ENCODE measurements at places on chromosomes 4 and X.

DNA sequence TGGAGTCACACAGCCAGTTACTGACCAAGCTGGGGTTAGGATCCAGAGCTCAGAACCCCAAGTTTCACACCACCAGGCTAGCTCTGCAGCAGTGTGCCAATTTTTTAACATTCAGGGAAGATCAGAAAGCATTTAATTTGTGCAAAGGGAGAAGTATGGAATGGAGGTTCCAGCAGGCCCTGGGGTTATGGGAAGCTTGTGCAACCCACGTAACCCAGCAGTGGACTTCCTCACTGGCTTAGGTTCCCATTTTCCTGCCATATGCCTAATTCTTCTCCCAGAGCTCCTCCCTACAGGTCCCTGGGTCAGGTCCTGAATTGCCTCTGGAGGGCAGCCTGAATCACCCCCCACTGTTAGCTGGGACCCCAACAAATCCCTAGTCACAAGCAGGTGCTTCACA is 14.0 kb downstream of the APLN start:
- no peak for DNase-seq

DNA sequence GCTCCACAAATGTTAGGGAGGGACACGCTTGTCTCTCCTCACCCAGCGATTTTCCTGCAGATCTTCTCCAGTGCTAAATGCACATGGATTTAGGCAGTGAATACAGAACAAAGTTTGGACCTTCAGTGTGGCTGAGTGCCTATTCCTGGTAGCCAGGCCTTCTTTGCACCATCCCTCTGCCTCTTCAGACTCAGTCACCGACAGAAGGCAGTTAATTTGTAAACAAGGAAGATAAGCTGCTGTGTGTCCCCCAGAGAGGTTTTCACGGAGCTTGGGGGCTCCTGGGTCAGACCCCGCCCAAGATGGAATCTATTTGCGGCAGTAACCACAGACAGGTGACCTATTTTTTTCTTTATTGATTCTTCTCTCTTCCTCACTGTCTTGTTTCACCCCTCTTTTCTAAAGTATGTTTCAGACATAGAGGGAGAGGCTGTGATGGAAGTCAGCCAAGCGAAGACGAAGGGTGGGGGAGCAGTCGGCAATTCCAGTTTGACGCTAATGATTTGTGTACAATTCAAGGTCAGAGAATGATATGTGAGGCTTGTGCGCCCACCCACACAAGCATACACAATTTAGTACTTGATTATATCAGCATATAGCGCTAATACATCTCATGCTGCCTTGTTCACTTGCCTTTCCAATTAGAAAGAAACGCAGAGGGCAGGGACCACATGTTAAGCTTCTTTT is 200.8 kb downstream of the MGST2 start:
- peak; percentile 26 for DNase-seq

DNA sequence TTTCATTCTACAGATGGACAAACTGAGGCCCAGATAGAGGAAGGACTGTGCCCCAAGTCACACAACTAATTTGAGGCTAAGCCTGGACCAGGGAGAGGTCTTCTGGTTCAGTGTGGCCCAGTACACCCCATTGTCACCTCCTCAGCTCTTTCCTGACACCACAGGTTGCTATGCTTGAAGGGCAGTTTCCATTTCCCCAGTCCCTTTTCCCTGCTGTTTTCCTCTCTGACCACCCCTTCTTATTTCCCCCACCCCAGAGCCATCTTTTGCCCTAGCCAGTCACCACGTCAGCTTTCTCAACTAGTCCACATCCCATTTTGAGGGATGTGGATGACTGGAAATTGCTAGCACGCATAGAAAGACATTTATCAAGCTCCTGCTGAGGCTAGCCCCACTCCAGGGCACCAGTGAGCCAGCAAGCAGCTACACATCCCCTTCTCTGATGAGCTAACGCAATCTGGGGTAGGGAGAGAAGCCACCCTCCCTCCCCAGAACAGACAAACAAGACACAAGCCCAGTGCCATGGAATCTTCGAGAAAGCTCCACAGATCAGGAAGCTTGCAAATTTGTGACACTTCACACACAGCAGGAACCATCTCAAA is 1.3 kb downstream of the GABRE start:
- DNase-seq = no peak

GRCh38 chr4:2302387-2303119 is 40.6 kb upstream of the MXD4 start:
- no peak for DNase-seq

GRCh38 chr4:154471526-154472331 is 19.9 kb downstream of the DCHS2 start:
- DNase-seq = no peak

DNA sequence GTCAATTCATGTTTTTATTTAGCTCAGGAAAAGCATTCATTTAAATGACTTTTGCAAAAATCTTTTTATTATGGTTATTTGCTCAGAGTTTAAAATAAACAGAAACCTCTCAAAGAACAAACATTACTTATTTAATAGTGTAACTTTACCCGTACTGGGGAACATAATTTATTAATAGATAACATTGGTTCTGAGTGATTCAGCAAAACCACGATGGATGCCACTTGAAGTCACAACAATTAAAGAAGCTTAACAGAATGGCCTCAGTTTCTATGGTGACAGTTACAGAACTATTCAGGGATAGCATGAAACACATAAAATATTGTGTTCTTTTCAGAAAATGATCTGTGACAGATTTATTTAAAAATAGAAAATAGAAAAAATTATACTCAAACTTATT is 368.7 kb downstream of the CCSER1 start:
- DNase-seq = no peak

DNA sequence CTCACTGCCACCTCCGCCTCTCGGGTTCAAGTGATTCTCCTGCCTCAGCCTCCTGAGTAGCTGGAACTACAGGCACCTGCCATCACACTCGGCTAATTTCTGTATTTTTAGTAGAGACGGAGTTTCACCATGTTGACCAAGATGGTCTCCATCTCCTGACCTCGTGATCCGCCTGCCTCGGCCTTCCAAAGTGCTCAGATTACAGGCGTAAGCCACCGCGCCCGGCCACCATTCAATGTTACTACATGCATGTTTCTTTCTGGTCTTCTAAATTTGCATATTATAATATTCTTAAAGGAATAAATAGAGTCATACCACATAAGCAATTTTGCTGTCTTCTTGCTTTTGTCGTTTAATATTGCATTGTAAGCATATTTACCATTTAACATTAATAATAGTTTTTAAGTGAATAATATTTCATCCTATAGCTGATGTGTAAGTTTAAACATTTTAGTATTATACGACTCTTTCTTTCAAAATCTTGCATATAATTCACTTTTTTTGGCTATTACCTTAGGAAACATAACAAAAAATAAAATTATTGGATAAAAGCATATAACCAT is 1270.4 kb downstream of the ADGRL3 start:
- DNase-seq = no peak

DNA sequence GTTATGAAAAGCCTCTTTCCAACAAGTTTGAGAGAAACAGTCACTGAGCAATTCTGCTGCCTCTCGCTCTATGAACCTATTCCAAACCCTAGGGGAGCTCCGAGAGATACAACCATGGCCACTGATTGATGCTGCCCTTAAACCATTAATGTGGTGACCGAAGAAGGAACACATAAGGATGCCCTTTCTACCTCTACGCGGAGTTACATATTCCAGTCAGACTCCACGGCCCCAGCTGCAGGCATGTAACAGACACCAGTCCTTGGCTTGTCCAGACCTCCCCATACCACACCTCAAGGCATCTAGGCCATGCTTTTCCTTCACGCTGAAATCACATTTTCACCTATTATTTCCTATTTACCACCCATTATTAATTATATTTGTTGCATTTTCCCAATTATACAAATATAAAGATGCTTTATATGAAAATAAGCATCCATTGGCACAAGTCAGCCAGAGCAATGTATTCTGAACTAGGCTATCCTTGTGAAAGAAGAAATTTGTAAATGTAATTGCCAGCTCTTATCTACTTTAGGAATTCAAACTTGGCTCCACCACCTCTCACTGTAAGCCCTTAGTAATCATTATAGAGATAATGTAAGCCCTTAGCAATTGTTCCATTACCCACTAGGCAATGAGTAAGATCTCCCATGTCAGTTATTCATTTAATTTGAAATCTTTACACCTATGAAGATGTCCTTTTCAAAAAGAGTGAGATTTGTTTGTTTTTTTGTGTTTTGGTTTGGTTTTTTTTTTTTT is 338.4 kb downstream of the NR3C2 start:
- no peak for DNase-seq

DNA sequence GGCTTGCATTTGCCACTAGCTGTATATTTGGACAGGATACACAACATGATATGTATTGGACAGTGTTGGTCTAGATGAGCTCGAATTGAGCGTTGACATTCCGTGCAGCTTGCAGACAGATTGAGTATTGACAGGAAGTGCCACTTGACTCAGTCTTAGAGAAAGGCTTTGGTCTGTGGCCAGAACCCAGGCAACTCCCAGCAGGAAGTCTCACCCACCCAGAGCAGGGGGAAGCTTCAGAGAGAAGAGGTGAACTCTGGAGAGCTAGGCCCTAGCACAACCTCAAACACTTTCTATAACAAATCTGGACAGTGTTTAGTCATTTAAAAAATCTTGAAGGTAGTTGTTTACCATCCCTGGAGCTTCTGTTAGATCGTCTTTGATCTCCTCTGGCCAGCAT is 280.5 kb downstream of the FBXW7 start:
- DNase-seq = no peak

DNA sequence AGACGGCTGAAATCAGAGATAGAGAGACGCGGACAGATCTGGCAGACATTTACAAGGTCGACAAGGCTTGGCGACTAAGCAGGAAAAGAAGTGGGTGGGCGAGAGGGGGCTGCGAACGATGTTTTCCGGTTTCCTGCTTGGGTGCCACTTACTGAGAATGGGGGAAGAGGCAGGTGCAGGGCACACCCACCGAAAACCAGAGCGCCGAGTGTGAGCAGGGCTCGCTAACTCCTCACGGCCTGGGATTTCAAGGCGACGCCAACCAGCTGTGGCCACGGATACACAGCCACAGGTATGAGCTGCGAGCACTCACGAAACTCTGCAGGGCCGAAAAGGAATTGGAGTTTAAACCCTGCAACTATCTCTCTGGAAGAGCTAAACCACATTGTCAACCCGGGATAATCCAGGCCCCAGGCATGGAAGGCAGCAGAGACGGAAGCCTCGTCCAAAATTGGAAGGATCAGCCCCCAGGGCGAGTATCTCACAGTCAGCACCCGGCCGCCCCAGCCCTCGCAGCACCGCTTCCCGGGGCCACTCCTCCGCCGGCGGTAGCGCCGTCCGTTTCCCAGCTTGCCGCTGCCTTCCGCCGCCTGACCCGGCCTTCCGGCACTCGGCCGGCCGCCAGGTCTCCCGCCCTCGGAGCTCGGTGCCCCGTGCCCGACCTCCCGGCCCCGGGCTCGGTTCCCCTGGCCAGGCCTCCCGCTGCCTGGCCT is 778 bp downstream of the CASP3 start:
- no peak for DNase-seq

DNA sequence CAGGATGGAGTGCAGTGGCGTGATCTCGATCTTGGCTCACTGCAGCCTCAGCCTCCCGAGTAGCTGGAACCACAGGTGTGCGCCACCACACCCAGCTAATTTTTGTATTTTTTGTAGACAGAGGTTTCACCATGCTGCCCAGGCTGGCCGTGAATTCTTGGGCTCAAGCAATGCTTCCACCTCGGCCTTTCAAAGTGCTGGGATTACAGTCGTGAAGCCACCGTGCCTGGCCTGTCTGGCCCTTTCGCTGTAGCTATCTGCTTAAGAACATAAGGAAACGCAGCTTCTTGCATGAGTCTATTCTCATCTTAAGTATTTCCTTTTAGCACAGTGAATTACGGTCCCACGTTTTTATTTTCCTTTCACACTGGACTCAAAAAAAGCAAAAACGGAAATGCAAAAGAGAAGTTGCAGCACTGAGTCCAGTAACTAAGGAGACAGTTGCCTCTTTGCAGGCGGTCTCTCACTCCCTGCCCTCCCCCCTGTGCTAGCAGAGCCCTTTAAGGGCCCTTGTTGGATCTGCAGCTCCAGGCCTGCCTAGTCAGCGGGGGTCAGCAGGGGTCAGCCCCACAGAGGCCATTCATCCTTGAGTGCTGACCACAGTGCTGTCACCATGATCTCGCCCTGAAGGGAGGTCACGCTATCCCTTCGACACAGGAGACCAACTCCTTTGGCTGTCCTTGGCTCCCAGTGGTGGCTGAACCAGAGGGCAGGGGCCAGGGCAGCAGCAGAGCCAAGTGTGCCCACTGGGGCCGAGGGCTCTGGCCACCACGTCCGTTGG is 21.8 kb upstream of the TBC1D14 start:
- DNase-seq = no peak

DNA sequence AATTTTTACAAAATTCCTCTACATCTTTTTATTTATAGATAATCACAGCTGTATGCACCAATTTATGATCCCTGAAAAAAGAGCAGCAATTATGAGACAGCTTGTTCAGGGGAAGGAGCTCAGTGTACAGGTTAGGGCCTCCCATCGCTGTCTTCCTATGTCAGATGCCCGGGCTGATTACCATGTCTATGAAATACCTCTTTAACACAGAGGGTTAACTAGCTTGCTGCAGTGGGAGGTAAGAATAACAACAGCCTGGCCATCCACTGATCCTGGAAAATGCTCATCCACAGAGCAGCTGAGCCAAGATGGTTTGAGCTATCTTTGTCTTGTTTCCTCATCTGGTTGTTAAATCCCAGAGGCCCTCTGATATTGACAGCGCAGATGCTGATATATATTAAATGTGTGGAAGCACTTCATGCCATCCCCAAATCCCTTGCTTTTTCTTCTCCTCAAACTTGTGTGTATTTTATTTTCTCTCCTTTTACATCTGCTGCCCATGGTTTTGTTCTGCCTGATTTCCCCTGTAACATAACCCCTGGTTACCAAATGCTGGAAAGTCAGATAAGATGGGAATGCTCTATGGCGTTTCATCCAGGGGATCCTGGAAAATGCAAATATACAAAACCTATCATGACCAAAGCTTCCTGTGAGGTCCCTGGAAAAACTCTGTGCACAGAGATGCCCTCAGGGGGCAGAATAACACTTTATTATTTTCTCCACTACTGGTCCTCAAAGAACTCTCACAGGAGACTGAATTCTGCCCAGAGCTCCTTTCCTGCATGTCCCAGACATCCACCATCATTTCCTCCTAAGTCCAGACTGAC is 85.8 kb upstream of the PUDP start:
- no peak for DNase-seq

DNA sequence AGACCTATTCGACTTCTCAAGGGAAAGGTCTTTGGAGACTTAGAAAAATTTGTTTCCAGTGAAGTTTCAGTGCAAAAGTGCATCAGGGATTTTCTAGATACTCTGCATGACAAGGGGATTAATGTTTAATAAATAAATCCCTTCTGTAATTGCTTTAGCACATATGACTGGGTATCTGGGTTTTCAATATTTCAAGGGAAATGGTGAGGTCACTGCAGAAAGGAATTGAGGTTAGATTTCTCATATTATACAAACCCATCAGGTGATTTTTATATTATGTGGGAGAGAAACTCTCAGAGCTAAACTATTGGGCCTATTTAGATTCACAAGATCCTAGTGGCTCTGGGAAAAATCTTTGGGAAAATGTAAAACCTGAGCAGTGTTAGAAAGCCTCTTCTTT is 48.3 kb upstream of the SLC4A4 start:
- DNase-seq = no peak

DNA sequence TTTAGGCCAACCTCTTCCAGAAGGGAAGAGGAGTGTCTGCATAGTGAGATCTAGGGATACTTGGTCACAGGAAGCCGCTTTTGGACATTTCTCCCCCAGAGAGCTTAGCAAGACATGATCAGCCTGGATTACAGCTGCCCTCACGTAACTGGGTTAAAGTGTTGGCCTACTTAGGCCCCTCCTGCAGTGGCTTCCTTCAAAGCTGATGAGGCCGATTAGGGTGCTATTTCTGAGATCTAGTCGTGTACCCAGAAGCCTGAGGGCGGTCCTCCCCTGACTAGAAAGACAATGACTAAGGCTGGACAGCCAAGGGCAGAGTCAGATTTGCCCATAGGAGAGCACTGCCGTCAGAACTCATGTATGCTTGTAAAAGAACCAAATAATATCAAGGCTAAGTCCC is 135.0 kb downstream of the AMMECR1 start:
- DNase-seq = no peak
